ENCODE measurements at places on chromosomes 13 and 19.

DNA sequence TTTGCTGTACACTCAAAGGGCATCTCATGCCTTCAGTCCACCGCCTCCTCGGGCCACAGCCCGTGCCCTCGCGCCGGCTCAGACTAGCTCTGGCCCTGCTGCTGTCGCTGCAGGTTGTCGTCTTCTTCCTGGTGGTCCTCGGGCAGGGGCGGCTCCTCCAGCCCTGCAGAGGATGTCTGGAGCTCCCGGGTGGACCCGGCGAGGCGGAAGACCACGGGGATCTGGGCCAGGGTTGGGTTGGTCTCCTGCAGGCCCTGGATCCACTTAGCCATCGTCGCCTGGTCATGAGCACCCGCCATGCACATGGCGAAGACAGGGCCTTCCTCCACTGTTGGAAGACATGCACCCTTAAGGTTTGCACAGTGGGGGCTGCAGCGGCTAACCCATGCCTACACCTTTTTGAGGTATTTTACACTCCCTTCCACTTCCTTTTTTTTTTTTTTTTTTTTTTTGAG, 489 bp upstream of the ZNF653 start:
- no peak for DNase-seq

- DNase-seq: no peak
Observed at GRCh38 chr13:63972328-63972727, 2556.7 kb upstream of the PCDH20 start.

DNA sequence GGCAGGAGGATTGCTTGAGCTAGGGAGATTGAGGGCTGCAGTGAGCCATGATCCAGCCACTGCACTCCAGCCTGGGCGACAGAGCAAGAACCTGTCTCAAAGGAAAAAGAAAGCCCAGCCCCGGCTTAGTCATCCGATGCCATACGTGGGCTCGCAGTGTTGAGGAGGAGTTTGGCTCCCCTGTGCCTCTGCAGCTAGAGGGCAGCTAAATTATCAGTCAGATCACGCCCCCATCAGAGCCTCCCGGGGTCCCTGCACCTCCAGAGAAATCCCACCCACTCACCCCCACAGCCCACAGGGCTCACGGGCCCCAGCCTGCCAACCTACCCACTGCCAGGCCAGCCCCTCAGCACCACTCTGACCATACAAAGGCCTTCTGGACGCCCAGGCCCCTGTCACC, 27.6 kb downstream of the MAU2 start:
- DNase-seq: peak; percentile 34

DNA sequence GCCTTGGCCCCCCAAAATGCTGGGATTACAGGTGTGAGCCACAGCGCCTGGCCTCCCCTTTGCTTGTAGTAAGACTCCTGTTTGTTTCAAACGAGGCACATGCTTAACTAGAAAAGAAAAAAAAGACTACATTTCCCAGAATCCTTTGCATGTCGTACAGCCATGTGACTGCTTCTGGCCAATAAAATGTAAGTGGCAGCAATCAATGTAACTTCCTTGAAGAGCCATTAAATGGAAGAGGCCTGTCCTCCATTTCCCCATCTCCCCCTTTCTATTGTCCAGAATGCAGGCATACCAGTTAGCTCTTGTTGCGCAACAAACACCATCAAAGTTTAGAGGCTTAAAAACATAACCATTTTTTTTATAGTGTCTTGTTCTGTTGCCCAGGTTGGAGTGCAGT, 10.4 kb upstream of the GPR32 start:
- peak; percentile 53 for DNase-seq

DNA sequence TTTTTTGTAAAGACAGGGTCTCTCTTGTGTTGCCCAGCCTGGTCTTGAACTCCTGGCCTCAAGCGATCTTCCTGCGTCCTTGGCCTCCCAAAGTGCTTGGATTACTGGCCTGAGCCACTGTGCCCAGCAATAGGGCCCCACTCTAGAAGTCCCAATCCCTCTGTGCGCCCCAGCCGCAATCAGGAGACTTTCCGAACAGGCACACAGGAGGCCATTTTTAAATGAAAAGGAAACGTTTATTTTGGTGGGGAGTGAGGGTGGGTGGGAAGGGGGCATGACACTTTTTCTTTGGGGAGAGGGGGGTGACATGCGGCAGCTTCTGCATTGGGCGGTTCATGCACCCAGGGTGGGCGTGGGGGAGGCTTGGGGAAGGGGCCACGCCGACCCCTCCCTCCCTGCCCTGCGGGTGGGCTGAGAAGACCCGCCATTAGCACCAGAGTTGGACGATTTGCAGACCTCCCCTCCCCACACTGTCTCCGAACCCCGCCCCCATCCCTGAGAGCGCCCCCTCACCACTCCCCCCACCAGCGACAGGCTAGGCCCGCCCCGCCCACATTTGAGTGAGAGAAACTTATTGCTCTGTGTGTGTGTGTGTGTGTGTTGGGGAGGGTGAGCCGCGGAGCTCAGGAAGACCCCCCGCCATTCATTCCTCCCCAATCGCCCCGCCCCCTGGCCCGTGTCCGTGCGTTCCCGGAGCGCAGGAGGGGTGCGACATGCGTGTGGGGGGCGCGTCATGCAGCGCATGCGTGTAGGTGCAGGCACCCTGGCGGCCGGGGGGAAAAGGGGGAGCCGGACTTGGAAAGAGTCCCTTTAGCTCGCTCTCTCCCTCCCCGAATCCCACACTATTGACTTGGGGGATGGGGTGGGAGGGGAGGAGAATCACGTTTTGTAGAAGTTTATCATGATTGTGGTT, 17.2 kb downstream of the KCNC3 start:
- peak; percentile 93 for DNase-seq

DNA sequence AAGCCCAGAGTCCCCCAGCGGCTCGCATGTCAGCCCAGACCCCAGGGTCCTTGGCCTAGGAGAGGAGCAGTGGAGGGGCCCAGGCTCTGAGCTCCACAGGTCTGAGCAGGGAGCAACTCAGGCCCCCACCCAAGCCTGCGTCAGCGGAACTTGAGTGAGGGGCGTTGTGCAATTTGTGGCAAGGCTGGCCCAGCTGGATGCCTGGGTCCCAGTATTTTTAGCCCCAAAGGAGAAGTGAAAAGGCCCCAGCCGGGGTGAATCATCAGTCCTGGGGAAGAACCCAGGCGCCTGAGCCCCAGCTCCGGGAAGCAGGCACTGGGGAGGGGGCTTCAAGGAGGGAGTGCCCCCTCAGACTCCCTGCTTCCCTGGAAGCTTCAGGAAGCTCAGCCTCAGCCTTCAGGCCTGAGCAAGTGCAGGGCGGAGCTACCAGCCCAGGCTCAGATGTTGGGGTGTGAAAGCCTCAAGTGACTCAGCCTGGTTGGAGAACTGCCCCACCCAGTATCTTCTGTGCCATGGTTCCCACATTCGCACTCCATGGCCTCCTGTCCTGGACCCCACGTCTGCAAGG, 7.2 kb downstream of the MED29 start:
- no peak for DNase-seq

- no peak for DNase-seq
Observed at GRCh38 chr13:101447852-101448251, 4.6 kb upstream of the ITGBL1 start.

DNA sequence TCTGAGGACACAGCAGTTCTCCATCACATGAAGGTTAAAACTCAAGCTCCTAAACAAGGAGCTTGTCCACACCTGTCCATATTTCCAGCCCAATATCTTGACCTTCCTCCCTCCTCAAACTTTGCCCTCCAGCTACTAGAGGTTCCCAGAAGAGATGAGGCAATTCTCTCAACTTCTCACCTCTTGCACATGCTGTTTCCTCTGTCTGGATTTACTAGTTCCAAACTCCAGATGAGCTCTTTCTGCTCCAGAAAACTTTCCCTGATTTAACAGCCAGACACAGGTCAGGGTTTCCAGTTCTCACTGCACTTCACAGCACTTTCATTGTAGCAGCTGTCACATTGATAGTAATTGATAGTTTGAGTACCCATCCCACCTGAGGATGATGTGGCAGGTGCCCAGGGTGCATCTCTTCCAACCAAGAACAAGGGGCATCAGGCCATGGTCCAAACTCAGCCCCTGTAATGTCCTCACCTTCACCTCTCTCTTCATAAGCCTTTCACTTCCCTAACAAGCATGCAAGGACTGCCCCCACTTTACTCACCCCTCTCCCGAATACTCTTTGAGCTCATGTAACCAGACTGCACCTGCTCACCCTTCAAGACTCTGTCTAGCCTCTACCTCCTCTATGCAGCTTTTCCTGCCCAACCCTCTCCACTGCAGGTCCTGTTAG, 3.0 kb upstream of the WDFY2 start:
- DNase-seq: no peak
